ENCODE measurements at places on chromosomes 3 and 15.

DNA sequence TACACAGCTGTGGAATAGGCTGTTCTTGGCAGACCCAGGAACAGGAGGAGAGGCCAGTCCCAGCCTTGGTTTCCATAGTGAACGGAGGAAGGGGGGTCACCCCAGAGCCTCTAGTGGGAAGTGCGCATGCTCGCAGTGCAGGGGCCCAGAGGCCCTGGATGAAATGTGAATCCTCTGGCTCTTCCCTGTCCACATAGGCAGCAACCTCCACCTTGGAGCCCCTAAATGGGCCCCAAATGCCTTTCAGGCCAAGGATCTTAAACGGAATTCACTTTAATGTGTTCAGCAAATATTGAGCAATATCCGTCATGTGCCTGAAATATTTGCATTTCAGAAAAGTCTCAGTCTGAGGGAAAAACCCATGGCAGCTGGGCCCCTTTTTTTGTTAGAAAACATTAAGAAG lies 3.3 kb upstream of the NDN start:
- no peak for DNase-seq

GRCh38 chr3:69379661-69380060 lies 6.2 kb downstream of the FRMD4B start:
- DNase-seq, result no peak

- DNase-seq, result no peak
These were observed 6.4 kb upstream of the TBC1D21 start for GRCh38 chr15:73866881-73867410.

DNA sequence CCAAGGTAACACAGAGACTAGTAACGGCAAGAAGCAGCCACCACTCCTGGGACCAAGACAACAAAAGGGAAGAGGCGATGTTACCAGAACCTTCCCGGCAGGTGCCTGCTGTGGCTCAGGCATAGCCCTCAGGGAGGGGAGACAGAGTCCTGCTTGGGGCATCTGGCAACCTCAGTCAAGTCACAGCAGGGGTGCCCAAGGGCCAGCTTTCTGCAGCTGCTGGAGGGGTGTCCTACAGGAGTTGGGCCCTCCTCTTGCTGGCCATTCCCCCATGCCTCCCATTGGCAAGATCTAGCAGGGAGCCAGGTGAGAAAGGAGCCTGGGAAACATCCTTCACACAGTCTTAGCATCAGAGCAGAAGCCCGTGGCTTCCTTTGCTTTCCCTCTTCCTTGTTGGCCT lies 197.3 kb upstream of the IL12A start:
- DNase-seq, result no peak

- DNase-seq, result peak; percentile 69
These were observed 14.4 kb upstream of the MRPS22 start for GRCh38 chr3:139329364-139329850.

DNA sequence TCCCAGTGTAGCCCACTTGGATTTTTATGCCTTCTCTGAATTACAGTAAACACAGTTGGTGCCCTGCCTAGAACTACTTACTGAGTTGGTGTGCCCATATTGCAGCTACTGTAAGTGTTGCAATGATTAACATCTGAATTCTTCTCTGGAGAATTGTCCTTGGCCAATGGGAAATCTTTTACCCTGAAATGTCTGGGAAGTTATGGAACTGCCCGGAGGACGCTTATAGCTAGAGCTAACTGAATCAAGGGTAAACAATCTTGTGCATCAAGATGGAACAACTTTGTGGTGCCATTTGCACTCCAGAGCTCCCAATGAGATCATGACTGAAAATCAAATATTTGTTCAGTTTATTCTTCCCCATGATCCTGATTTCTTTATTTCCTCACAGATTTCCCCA lies 246.7 kb upstream of the CBLB start:
- no peak for DNase-seq

DNA sequence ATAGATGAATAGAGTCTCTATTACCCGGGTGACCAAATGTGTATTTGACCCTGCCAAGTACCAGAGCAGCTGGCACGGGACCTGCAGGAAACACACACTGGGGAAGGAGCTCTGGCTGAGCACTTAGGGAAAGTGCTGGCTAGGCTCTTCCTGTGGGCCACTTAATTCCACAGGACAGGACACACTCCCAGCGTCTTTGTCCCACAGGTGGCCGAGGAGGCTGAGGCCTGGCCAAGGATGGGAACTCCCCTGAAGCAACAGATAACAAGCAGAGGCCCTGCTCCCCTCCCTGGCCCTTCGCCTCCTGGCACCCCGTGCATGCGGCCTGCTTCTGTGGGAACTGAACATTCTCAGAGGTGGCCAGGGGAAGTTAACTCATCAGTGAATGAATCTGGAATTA lies 180.8 kb downstream of the ATP10A start:
- DNase-seq, result no peak

DNA sequence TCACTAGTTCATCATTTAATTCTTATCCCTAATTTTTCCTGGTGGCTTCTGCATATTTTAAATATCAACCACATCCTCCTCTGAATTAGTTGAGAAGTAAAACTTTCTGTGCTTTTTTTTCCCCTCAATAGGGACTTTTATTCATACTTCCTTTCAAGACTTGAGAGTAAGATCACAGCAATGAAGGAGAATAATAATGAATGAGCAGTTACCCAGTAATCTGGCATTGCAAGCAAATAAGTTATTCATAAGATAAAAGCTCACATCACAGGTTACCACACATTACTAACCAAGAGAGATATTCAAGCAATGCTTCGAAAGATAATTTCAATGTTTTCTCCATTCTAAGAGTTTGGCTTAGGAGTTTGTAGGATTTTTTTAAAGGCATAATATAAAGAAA lies 50.3 kb downstream of the BTLA start:
- no peak for DNase-seq

- no peak for DNase-seq
These were observed 50.4 kb upstream of the SYN2 start for GRCh38 chr3:11953778-11954177.

DNA sequence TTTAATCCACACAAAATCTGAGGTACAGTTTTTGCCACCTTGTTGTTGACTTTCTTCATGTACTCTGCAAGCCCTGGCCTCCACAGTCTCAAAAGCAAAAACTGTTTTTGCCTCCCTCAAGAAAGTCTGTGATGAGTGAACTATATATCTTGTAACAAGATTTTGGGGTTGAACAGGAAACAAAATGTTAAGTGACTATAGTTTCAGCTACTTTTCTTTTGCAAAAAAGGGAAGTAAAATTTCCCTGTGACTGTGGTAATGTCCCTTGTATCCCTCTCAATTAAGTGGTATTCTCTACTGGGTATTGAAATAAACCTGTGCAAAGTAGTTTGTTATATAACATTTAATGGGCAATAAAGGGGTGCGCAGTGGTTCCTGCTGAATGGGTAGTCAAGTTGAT lies 21.3 kb upstream of the SCAANT1 start:
- DNase-seq, result no peak

DNA sequence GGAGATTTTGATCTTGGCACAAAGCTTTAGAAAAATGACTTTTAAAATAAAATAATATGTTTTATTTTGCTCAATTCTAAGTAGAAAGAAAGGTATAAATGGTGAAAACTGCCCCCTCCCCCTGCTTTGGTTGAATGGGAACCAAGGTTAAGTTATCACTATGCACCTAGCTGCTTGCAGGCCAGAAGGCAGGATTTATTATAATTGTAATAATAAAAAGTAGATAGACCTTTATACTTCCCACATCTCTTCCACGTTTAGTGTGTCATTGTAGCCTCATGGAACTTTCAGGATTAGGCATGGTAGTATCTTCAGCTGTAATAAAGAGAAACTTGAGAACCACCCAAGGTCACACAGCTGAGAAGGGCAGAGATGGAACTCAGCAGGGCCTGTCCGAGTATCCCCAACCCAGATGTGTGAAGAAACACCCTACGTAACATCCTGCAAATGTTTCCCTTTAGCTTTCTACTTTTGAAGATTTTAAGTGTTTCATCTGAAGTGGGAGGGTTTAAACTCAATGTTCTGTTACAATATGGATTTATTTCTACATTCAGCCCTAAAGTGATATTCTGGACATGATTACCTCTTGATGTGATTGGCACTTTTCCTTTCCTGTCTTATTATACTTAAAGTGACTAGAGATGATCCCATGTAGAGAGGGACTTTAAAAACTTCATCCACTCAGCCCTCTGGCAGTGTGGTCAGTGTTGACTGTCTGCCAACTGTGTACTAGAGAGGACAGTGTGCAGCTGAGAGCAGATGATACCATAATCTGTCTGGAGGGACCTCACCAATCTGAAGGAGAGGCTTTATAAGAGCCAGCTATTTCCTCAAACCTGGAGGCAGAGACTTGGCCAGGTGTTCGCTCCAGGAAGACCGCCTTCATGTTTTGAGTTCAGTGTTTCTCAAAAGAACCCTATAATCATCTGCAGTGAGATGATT lies 282.5 kb upstream of the TRIM42 start:
- no peak for DNase-seq

- no peak for DNase-seq
These were observed 397.1 kb downstream of the TIGIT start for GRCh38 chr3:114690911-114691310.

GRCh38 chr3:139745831-139746230 lies 68.1 kb upstream of the NMNAT3 start:
- no peak for DNase-seq

DNA sequence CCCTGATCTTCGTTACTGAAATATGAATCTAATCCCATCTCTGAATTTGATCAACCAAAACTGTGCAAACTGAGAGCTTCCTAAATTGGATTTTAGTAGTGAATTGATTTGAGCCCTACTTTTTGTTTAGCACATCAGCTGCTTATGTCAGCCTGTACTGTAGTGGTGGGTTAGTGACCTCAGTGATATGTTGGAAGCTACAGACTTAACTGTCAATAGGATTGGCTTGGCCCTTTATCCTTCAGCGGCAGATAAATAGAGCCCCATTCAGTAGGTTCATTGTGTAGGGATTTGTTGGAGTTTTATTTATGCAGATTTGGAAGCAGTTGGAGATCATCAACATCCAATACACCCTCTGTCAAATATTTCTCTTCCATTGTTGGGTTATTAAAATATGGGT lies 409.7 kb downstream of the SOX2 start:
- no peak for DNase-seq

GRCh38 chr15:78850941-78851755 lies 21.5 kb upstream of the MORF4L1 start:
- no peak for DNase-seq

DNA sequence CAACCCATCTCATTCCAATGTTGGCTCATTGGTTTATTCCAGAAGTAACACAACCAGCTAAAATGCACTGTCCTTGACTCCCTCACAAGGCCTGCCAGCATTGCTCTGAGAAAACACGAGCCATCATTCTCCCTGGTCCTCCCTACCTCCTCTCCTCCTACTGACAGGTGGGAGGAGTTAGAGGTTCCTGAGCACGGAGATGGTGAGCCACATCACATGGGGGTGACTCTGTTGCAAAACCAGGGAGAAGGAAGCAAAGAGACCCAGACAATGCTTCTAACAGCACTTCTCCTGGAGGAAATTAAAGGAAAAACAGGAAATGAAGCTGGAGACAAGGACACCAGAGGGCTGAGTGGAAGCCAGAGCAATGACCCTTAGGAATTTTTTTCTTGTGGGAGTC lies 667.4 kb downstream of the NTRK3 start:
- DNase-seq, result no peak

DNA sequence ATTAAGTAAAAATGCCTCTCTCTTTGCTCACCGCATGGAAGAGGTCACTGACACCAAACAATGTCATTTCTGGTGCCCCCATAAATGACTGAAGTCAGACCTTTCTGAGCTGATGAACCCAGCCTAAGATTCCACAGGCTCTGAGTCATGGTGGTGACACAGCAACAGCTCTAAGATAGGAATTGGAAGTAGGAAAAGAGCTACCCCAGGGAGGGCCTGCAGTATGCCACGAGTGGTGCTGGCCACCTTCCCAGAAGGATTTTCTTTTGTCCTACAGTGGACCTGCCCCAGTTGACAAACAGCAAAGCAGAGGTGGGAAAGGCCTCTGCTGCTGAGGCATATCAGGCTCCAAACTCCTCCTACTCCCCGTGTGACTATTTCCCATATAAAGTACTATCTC lies 208.1 kb downstream of the MINAR1 start:
- DNase-seq, result no peak

- no peak for DNase-seq
These were observed 90.4 kb downstream of the NAALADL2 start for GRCh38 chr3:174949523-174949922.

GRCh38 chr15:71231758-71232157 lies 116.5 kb downstream of the THSD4 start:
- no peak for DNase-seq

DNA sequence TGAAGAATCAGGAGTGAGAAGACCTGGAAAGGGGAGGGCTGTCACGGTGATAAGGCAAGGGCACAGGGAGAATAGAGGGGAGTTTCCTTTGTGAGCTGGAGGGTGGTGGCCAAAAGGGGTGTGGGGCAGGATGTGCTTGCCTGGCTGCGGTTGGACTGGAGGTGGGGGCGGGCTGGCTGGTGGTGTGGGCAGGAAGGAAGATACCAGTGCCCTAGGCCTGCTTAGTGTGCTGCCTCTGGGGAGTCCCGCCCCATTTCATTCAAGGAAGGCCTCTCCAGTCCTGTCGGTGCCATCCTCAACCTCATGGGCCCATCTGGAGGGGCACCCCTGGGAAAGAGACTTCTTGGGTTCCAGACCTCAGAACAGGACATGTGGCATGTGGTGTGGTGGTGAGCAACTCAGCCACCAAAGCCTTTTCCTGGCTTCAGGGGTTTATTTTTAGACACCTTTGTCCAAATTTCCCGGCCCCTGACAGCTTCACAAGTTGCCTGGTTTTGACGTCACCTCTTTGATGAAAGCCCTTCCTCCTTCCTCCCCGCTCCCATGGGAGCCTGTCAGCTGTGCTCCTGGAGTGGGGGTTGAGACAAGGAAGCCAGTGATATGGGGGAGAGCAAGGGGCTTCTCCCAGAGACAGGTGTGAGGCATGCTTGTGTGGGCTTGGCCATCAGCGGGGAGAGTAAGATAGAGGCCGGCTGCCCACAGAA lies 15.6 kb downstream of the TEX264 start:
- peak; percentile 48 for DNase-seq

DNA sequence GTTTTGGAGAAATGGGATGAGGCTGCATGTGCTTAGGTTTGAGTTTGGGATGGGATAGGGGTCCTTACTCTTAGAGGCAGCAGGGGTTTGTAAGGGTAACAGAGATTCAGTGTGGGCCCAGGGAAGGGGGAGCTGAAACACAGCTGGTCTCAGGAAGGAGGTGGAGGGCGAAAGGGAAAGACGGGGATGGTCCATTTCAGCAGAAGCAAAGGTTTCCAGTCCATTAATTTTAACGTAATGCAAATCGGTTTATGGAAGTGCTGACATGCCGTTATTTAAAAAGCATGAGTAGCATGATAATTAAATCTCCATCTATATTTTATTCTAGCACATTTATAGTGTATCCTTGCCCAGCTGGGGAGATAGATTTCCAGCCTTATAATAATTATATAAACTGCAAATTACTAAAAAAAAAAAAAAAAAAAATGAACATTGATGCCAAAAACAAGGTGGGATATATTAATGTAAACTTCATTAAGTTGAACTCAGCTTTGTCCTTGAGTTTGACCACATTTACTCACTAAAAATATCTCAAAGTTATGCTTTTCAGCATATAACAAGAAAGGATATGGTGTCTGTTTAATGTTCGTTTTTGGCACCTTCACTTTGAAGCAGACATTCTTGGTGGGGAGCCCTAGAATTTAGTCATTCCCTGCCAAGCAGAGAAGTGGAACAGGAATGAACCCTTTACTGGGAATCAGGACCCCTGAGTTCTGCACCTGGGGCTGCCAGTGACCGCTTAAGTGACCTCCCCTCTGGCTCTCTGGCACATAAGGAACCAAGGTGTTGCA lies 234.7 kb downstream of the THSD4 start:
- no peak for DNase-seq
